Activated CD8-positive, alpha-beta T cell treated with anti-CD3 and anti-CD28 coated beads for 36 hours (primary cell): ENCODE measurements at places on chromosomes 5 and 9.

GRCh38 chr5:24491490-24491889 lies 153.3 kb downstream of the CDH10 start:
- no peak for DNase-seq

- peak; percentile 91 for DNase-seq
These were observed 78.1 kb downstream of the RAPGEF1 start for GRCh38 chr9:131661568-131662288.

GRCh38 chr5:137409736-137410135 lies 89.4 kb downstream of the SPOCK1 start:
- no peak for DNase-seq

- DNase-seq, result no peak
These were observed 29.6 kb downstream of the RNF145 start for GRCh38 chr5:159179529-159180305.

DNA sequence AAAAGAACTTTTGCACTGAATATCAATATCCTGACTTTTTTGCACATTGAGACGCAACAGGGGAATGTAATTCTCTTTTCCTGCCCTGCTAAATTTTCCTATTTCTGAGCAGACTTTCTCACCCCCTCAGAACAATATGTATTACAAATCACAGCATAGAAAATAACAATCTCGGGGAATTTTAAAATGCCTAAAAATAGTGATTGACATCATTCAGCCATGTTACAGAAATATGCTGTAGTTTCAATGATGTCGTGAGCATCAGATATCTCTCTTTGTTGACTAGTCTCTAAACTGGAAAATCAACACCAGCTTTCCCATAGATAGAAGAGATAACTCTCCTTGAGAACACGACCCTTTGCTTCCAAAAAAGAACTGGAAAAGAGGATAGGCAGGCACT lies 166.7 kb downstream of the ZDHHC21 start:
- DNase-seq, result no peak

DNA sequence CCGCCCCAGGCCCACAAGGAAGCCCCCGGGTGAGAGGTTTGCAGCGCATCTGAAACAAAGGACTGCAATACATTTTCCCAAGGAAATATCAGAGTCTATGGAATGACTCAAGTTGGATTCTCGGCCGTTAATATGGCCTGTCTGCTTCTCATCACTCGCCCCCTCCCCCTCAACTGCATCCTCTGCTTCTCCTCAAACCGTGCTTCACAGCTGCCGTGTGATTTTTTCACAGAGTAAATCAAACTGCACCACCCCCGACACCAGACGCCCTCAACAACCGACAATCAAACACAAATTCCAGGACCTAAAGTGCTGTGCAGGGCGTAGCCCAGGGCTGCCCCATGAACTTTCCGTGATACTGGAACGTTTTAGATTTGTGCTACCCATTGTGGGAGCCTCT lies 176.9 kb downstream of the ROR2 start:
- no peak for DNase-seq

DNA sequence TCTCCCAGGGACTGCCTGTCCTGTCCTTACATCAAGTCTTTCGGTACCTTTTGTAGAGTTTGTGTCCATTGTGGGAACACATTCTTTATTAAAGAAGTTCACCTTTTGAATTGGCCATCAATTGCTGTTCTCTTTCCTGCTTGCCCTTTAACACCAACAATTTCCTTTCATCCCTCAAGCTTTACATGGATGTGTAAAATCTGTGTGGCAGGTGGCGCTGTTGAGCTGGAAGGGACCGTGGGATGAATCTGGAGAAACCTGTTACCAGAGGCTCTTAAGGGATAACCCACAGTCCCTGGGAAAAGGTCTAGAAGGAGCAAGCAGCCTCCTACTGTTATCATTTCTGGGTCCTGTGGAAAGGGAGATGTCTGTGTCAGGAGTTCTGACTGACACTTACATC lies 7.9 kb upstream of the ZFP62 start:
- peak; percentile 87 for DNase-seq

GRCh38 chr9:98848450-98849149 lies 41.1 kb downstream of the GALNT12 start:
- peak; percentile 87 for DNase-seq

DNA sequence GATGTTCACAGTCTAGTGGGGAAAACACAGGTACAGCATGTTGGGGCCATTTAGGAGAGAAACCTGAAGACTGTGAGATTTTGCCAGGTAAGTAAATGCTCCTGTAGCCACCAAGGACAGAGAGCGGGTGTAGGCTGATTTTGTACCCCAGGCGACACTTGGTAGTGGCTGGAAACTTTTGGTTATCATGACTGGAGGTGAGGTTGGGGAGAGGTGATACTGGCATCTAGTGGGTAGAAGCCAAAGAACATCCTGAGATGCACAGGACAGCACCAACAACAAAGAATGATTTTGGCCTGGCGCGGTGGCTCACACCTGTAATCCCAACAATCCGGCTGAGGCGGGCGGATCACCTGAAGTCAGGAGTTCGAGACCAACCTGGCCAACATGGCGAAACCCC lies 38.8 kb upstream of the PWWP2A start:
- no peak for DNase-seq

GRCh38 chr9:119343059-119343990 lies 25.9 kb downstream of the BRINP1 start:
- DNase-seq, result no peak

- DNase-seq, result no peak
These were observed 23.8 kb upstream of the ANKRD33B start for GRCh38 chr5:10540036-10540544.

DNA sequence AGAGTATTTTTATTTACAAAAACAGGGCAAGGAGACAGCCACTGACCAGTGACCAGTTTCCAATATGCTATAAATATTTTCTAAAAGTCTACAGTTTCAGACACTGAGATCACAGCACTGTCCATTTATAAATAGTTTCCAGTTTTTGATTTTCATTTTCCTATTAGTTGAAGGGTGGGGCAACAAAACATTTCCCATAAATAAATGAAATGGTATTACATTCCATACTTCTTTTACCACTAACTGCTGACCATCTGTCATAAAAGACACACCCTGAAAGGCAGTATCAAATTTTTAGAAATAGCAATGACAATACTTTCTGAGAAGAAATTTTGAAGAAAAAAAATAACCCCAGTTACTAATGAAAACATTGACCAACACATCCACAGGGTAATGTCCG lies 126.7 kb downstream of the ARSB start:
- no peak for DNase-seq

- DNase-seq, result no peak
These were observed 545 bp upstream of the OR2V1 start for GRCh38 chr5:181131514-181131913.

- peak; percentile 82 for DNase-seq
These were observed 23.5 kb downstream of the GRAMD2B start for GRCh38 chr5:126446498-126447224.

- no peak for DNase-seq
These were observed 3.1 kb upstream of the DOCK8 start for GRCh38 chr9:211557-211956.

DNA sequence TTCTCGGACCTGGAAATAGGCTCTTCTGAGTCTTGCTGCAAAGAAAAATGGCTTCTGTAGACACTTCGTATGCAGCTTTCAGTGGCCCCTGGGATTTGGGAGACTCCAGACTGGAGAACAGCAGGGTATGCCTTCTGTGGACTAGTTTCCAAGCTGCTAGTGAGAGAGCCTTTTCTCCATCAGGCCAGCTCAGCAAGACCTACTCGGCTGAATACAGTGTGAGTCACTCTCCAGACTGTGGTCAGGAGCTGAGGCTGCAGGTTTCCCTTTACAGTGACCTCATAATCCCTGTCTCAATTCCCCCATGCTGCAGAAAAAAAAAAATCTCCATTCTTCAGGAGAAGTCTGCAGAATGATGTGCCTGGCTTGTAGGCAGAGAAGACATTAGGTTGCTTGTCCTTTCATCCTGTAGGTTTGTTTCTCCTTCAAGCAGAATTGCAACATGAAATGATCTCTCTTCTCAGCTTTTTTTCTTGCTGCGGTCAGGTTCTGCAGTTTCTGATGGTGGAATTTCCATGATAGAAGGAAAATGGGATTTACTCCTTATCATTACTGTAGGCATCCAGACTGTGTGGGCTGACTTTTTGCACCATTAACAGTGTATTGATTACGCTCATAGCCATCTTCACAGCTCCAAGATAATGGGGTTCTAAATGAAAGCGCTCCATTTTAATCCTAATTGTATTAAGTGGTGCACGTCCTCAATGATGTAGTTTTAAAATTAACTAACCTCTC lies 78.3 kb upstream of the TNFSF8 start:
- DNase-seq, result peak; percentile 38

DNA sequence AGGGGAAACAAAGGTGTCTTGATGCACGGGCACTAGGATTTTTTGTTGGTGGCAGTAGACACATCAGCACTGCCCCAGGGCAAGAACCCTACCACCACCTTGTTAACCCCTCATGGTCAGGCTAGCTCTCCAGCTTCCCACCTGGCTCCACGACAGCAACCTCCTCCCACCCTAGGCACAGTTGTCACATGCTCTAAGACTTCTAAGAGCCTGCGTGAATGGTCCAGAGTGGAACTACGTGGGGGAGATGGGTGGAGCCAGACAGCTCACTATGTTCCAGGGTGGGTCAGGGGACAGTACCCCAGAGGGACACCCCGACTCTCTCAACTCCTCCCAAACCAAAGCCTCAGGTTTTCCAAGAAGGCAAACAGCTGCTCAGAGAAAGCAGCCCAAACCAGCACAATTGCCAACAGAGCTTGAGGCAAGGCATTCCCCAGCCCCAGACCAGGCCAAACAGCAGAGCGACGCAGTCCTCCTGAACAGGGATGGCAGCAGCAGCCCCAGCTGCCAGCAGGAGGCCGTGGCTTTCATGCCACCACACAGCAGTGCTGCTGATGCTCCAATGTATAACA lies 78.0 kb downstream of the NRG2 start:
- no peak for DNase-seq

DNA sequence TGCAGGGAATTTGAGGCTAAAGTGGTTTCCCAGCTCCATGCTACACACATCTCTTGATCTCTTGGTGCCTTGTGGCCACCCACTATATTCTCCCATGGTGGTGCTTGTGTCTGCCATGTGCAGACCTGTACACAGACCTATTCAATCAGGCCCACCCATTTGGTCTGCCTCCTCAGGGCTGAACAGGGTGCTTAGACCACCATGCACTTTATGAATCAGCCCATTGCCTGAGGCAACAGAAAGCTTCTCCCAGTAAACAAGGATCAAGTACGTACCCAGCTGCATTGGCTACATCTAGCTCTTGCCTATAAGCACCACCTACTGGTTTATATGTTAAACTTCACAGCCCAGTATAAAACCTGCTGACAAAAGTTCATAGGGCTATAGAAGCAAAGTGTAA lies 664.3 kb upstream of the EDIL3 start:
- DNase-seq, result no peak

DNA sequence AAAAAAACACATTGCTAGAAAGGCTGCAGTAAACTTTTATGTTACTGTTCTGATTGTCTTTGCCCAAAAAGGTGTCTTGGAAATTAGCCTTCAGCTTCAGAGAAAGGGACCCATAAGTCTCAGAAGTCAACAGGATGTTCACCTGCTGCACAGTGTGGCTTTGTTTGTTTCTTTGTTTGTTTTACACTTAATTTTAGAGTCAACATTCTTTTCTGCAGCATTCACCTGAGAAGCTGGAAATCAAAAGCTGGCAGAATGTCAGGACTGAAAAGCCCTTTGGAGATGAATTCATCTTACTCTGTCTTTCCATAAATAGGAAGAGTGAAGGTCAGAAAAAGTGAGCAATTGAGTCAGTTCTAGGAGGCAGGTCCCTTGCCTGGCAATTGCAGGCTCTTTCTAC lies 170.0 kb downstream of the PAPPA start:
- DNase-seq, result no peak

- DNase-seq, result no peak
These were observed 11.6 kb downstream of the NAIF1 start for GRCh38 chr9:128055344-128056040.

DNA sequence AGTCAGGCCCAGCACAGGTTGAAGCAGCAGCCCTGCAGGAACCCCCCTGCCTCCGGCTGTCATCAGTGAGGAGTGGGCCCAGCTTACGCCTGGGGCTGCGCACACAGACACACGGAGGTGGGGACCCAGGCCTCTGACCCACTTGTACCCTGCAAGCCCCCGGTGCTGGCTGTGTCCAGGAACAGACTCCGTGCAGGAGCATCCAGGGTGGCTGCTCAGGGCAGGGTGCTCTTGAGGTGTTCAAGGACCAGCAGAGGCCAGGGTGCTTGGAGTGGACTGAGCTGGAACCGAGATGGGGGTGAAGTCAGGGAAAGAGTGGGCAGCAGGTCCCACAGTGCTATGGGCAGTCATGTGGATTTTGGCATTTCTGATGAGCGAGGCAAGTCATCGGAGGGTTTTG lies 199.5 kb downstream of the CACNA1B start:
- DNase-seq, result no peak

- no peak for DNase-seq
These were observed 14.1 kb downstream of the ALDH1B1 start for GRCh38 chr9:38406476-38407186.

DNA sequence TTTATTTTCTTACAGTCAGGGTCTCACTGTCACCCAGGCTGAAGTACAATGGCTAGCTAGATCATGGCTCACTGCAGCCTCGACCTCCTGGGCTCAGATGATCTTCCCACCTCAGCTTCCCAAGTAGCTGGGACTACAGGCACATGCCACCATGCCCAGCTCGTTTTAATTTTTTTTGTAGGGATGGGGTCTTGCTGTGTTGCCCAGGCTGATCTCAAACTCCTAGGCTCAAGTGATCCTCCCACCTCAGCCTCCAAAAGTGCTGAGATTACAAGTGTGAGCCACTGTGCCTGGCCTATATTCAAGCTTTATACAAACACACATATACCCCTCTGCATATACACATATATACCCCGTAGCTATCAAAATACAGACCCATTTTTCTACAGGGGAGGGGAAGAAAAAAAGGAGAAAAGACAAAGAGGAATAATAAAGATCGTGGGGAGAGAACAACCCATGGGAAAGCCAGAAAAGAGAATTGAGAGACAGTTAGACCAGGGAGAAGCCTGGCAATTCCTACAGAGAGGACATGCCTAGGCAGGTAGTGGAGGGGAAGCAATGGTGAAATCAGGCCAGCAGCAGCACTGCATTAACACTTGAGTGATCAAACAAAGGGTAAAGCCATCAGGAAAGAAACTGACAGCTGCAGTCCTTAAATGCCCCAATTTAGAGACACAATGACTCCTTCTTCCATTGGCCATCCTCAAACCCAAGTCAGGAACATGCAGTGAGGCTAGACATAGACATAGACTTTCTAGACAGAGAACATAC lies 102.7 kb downstream of the EFNA5 start:
- no peak for DNase-seq
